NCI-H2171 (cell line): ENCODE measurements at places on chromosomes 5 and 9.

GRCh38 chr9:128627127-128627715, 29.4 kb downstream of the DYNC2I2 start:
- no peak for DNase-seq

DNA sequence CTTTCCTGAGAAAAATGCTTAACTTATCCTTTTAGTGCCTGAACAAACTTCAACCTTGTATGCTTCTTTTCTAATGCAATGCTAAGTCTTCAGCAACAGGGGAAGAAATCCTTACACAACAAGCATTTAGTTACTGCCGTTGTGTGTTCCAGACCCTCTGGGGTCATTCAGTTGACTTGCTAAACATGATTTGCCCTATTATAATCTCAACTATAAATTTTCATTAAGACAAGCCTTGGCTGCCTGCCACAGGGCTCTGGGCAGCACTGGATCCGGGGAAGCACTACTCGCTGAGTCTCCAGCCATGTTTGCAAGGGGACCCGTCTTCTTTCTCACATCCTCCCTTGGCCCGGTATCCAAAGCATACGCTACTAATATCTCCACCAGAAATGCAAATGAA, 58.1 kb downstream of the PTCH1 start:
- DNase-seq, result no peak

DNA sequence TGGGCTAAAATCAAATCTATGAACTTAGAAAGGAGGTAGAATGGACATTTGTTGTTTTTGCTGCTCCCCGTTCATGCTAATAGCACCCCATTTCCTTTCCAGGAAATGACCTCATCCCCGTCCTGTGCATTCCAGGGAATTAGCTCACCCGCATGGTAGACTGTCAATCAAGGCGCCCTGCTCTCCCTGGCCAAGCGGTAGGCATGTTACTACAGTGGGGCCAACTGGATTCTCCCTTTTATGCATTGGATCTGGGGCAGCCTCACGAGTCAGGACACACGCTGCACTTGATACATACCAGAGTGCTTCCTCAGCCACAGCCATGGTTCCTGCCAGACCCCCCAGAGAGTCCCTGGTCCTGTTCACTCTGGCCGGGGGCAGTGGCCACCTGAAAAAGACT, 111.0 kb upstream of the PTCH1 start:
- DNase-seq, result no peak

GRCh38 chr5:1103505-1104326, 8.1 kb downstream of the SLC12A7 start:
- DNase-seq, result peak; percentile 71
